ENCODE measurements at places on chromosomes 13 and 19. TPM values are rescaled to one million over a fixed set of nuclear protein-coding genes. Genes with fewer than 3 reads are reported as not detected.

The CASP14 gene
- total RNA-seq: not detected

The ZNF468 gene
- total RNA-seq: 8.5 TPM

The FCAR gene
- not detected for total RNA-seq

The TEX26 gene
- not detected for total RNA-seq

The KCNJ14 gene
- 1.2 TPM for total RNA-seq

The ZNF677 gene
- total RNA-seq: 4.6 TPM

The LGALS7 gene
- total RNA-seq: not detected

DNA sequence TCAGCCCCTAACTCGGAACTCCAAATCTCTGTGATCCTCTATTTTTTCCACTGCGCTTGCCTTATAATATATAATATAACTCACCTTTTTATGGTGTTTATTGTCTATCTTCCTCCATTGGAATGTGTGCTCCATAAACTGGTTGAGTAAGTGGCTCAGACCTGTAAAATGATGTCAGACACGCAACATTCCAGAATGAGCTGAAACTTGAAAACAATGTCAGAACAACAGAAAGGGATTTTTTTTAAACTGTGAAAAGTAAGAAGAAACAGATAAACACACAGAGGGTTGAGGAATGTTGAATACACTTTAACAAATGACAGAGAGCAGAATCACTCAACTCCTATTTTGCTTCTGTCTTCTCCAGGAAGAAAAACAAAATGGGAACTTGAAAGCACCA lies 19.1 kb upstream of the FAM216B start:
- H3K27me3 ChIP-seq: peaks cover 2% of the 10 kb centered on the region
- DNase-seq: no peak
- H3K4me1 ChIP-seq: peaks cover 6% of the 10 kb centered on the region

DNA sequence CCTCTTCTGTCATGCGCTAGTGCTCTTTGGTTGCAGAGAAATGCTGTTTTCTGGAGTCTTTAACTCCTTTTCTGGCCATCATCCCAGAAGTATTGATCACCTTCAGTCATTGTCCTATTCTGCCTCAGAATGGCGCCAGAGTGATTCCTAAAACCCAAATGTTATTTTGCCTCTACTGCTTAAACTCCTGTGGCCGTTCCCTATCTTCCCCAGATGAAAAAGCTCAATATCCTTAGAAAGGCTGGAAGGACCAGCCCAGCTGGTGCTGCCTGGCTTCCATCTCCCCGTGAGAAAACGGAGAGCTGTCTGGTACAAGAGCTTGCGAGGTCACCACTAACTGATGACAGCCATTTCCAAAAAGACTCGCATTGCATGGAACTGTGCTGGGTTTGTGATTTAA lies 179.1 kb downstream of the RBM26 start:
- no peak overlapping the region for H3K27ac ChIP-seq
- no peaks in the 10 kb centered on the region for H3K4me1 ChIP-seq

DNA sequence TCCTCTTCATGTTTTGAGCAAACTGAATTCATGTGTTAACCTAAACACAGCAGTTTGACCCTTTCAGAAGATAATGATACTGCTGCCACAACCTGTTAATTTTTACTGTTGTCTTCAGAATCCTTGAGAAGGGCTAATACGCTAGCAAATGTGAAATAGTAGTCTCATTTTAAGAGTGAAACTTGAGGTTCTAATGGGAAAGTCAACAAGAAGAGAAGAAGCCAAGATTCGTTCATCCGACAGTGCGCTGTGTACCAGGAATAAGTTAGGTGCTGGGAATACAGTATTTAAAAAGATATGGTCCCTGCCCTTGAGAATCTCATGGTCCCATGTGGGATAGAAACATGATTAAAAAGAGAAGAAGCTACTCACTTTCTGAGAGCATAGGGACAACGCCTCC lies 134.4 kb downstream of the KL start:
- DNase-seq: no peak
- H3K4me3 ChIP-seq: no peak overlapping the region
- H3K27me3 ChIP-seq: peaks cover 4% of the 10 kb centered on the region
- H3K4me1 ChIP-seq: peaks cover 7% of the 10 kb centered on the region
- H3K36me3 ChIP-seq: no peaks in the 10 kb centered on the region
- no peak overlapping the region for H3K27ac ChIP-seq

DNA sequence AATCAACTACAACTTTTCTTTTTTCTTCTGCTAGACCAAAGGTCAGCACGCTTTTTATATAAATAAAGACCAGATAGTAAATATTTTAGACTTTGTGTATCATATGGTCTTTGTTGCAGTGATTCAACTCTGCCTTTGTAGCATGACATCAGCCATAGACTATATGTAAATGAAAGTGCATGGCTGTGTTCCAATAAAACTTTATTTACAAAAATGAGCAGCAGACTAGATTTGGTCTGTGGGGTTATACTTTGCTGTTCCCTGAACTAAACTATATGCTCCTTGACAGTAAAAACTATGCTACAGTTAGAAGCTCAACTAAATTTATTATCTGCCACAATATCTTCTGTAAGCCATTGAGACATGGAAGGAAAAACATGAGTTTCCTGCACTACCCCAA lies 100.0 kb downstream of the RNASEH2B start:
- no peak overlapping the region for H3K4me3 ChIP-seq
- H3K36me3 ChIP-seq: no peaks in the 10 kb centered on the region
- no peak overlapping the region for H3K27ac ChIP-seq
- DNase-seq: no peak

- H3K27ac ChIP-seq: no peak overlapping the region
- H3K36me3 ChIP-seq: peaks cover 3% of the 10 kb centered on the region
- no peak overlapping the region for H3K4me3 ChIP-seq
- H3K27me3 ChIP-seq: no peaks in the 10 kb centered on the region
- DNase-seq: peak; percentile 48
Observed at GRCh38 chr19:5001615-5002014, 32.7 kb downstream of the KDM4B start.

GRCh38 chr19:50552540-50552939 lies 15.7 kb downstream of the LRRC4B start:
- DNase-seq: no peak
- no peak overlapping the region for H3K27ac ChIP-seq
- no peak overlapping the region for H3K4me3 ChIP-seq
- H3K27me3 ChIP-seq: peaks cover 60% of the 10 kb centered on the region

GRCh38 chr13:87376081-87376480 lies 295.1 kb upstream of the SLITRK5 start:
- no peaks in the 10 kb centered on the region for H3K36me3 ChIP-seq
- no peak for DNase-seq
- H3K4me1 ChIP-seq: no peaks in the 10 kb centered on the region
- H3K27me3 ChIP-seq: no peaks in the 10 kb centered on the region

- peaks cover 10% of the 10 kb centered on the region for H3K27me3 ChIP-seq
- no peaks in the 10 kb centered on the region for H3K36me3 ChIP-seq
- H3K4me3 ChIP-seq: no peak overlapping the region
- DNase-seq: peak; percentile 82
- no peak overlapping the region for H3K27ac ChIP-seq
- peaks cover 16% of the 10 kb centered on the region for H3K4me1 ChIP-seq
Observed at GRCh38 chr13:108595436-108596274, 33.8 kb upstream of the MYO16 start.

DNA sequence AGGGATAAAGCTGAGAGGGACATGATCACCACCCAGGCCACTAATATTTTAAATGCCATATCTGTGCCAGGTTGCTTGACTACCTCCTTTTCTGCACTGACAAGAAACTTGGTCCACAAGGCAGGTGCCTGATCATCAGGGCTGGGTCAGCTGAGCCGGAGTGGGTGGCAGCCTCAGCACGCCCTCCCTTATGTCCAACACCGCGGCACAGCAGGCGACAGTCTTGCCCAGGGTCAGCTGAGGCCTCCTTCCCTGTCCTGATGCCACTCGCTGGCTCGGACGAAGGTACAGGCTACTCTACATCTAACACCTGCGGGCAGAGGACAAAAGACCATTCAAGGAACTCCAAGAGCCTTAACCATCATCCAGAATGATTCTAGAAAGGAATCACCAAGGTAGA lies 16.9 kb downstream of the ZC3H4 start:
- H3K27me3 ChIP-seq: no peaks in the 10 kb centered on the region
- H3K27ac ChIP-seq: peak overlapping the region; percentile 98
- H3K4me1 ChIP-seq: peaks cover 66% of the 10 kb centered on the region
- DNase-seq: no peak
- peaks cover 28% of the 10 kb centered on the region for H3K36me3 ChIP-seq

GRCh38 chr13:23960566-23961156 lies 63.4 kb upstream of the C1QTNF9B start:
- no peak overlapping the region for H3K27ac ChIP-seq
- no peak overlapping the region for H3K4me3 ChIP-seq
- peaks cover 25% of the 10 kb centered on the region for H3K4me1 ChIP-seq
- DNase-seq: no peak
- H3K27me3 ChIP-seq: peaks cover 2% of the 10 kb centered on the region
- H3K36me3 ChIP-seq: no peaks in the 10 kb centered on the region

GRCh38 chr19:4058693-4059452 lies 7.8 kb downstream of the ZBTB7A start:
- peaks cover 12% of the 10 kb centered on the region for H3K36me3 ChIP-seq
- peak overlapping the region; percentile 71 for H3K27ac ChIP-seq
- DNase-seq: no peak
- peak overlapping the region; percentile 29 for H3K4me3 ChIP-seq
- H3K4me1 ChIP-seq: peaks cover 50% of the 10 kb centered on the region

- DNase-seq: no peak
- no peak overlapping the region for H3K4me3 ChIP-seq
- H3K36me3 ChIP-seq: no peaks in the 10 kb centered on the region
- H3K27me3 ChIP-seq: peaks cover 10% of the 10 kb centered on the region
- peaks cover 10% of the 10 kb centered on the region for H3K4me1 ChIP-seq
Observed at GRCh38 chr19:49356382-49356781, 5.8 kb downstream of the TEAD2 start.

- DNase-seq: peak; percentile 79
- no peaks in the 10 kb centered on the region for H3K36me3 ChIP-seq
- H3K27me3 ChIP-seq: peaks cover 33% of the 10 kb centered on the region
- peaks cover 5% of the 10 kb centered on the region for H3K4me1 ChIP-seq
- H3K27ac ChIP-seq: no peak overlapping the region
Observed at GRCh38 chr19:41753159-41753558, 2.2 kb upstream of the CEACAM6 start.

DNA sequence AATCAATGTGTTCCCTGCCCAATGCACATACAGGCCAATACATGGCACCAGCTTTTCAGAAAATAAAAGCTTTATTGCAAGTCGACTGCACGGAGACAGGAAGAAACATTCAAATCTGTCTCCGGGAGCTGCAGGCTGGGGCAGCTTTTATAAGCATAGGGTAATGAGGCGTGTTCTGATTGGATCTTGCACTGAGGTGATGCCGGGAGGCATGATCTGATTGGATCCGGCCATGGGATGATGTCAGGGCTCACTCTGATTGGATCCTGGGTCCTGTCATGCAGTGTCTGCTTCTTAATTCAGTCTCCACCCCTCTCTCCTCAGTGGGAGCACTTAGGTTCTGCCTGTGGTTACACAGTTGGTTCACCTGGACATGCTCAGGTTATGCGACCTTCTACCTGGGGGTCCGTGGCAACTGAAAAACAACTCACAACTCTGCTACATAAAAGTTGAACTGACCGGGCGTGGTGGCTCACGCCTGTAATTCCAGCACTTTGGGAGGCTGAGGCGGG lies 11.8 kb upstream of the FBN3 start:
- DNase-seq: peak; percentile 57
- no peak overlapping the region for H3K4me3 ChIP-seq
- peaks cover 4% of the 10 kb centered on the region for H3K4me1 ChIP-seq
- H3K27me3 ChIP-seq: peaks cover 6% of the 10 kb centered on the region
- no peaks in the 10 kb centered on the region for H3K36me3 ChIP-seq

DNA sequence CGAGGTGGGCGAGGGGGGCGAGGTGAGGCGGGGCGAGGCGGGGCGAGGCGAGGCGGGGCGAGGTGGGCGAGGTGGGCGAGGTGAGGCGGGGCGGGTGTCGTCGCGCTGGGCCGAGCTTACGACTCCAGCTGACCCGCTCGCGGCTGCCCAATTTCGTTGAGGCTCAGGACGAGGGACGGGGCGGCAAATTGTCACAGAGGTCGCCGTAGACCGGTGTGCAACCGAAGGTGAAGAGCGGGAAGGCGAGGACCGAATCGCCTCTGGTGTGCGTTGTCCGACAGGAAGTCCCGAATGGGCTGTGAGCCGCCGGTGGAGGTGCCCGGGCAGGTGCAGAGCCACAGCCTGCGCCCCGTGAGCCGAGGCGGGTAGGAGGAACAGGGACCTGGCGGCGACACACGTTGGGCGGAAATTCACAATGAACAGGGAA lies at the start of gene LACC1:
TSS of gene LACC1 (plus strand) at position 150 of the 427 bp plus-strand sequence. CDS start 1,082 bp downstream, outside the sequence.
- peaks cover 2% of the 10 kb centered on the region for H3K27me3 ChIP-seq
- H3K4me3 ChIP-seq: peak within 1 kb of the TSS; percentile 85
- peak; percentile 54 for DNase-seq
- H3K27ac ChIP-seq: peak within 1 kb of the TSS; percentile 87
- no peaks in the 10 kb centered on the region for H3K36me3 ChIP-seq

DNA sequence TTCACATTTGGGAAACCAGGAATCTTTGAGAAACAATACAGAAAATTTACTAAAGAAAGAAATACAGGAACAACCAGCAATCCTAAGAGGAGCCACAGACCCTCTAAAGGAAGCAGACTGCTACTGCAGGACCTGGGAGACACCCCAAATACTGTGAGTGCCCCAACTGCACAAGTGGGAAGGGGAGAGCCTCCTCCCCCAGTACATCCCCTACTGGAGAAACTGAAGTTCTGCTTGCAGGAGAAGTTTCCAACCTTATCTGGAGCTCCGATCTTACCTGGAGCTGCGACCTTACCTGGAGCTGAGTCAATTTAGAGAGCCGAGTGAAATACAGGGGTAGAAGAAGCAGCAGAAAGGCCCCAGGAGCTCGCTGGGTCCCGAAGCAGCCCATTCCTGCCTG lies 236.4 kb upstream of the SPRY2 start:
- no peak overlapping the region for H3K4me3 ChIP-seq
- DNase-seq: no peak
- no peaks in the 10 kb centered on the region for H3K36me3 ChIP-seq
- H3K4me1 ChIP-seq: no peaks in the 10 kb centered on the region

- no peak for DNase-seq
- no peaks in the 10 kb centered on the region for H3K4me1 ChIP-seq
- H3K27ac ChIP-seq: no peak overlapping the region
- H3K4me3 ChIP-seq: no peak overlapping the region
Observed at GRCh38 chr13:32021785-32022184, 9.8 kb upstream of the FRY start.

- no peaks in the 10 kb centered on the region for H3K4me1 ChIP-seq
- H3K36me3 ChIP-seq: no peaks in the 10 kb centered on the region
- DNase-seq: no peak
- H3K27me3 ChIP-seq: no peaks in the 10 kb centered on the region
- no peak overlapping the region for H3K4me3 ChIP-seq
Observed at GRCh38 chr13:65808061-65808460, 1422.1 kb downstream of the PCDH9 start.

- no peak overlapping the region for H3K27ac ChIP-seq
- H3K4me1 ChIP-seq: no peaks in the 10 kb centered on the region
- no peaks in the 10 kb centered on the region for H3K27me3 ChIP-seq
- no peak overlapping the region for H3K4me3 ChIP-seq
- no peak for DNase-seq
Observed at GRCh38 chr13:48542581-48543341, 9.9 kb upstream of the RCBTB2 start.

Data from activated CD4-positive, alpha-beta memory T cell treated with anti-CD3 and anti-CD28 coated beads for 36 hours (primary cell).